Activated CD8-positive, alpha-beta memory T cell treated with anti-CD3 and anti-CD28 coated beads for 24 hours (primary cell): ENCODE measurements at places on chromosomes 5 and 9.

DNA sequence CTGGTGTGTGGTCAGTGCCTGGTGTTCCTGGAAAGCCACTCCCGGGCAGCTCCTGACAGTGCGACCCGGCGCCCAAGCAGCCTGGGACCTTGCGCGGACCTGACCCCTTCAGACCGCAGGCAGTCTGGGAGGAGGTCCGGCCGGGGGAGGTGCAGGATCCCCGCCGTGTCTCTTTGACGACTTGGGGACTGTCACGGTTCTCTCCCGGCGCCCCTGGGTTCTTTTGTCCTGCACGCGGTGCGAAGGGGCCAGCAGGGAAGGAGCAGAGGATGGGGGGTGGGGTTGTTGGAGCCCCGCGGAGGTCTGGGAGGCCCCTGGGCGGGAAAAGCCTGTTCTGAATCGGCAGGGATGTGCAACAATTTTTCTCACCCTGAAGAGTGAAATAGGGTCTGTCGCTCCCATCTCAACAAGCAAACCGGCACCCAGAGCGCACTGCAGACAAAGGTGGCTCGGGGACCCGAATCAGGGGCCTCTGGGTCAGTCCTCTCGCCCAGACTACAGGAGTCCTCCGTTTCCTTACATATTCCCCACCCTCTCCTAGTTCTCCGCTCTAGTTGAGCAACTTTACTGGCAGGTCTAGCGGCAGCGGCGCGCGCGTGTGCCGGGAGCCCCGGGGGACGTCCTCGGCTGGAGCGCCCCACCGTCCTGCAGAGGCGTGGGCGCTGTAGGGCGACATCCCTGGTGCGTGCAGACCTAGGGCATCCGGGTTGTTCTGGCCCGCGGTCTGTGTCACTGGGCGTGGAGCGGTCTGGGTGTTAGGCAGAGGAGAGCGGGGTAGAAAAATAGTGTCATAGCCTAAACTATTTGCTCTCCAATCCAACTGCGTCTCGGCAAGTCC is 1.2 kb downstream of the VCAN start:
- DNase-seq: peak; percentile 66

- DNase-seq: no peak
These were observed 1.9 kb downstream of the ENTPD8 start for GRCh38 chr9:137439158-137439714.

DNA sequence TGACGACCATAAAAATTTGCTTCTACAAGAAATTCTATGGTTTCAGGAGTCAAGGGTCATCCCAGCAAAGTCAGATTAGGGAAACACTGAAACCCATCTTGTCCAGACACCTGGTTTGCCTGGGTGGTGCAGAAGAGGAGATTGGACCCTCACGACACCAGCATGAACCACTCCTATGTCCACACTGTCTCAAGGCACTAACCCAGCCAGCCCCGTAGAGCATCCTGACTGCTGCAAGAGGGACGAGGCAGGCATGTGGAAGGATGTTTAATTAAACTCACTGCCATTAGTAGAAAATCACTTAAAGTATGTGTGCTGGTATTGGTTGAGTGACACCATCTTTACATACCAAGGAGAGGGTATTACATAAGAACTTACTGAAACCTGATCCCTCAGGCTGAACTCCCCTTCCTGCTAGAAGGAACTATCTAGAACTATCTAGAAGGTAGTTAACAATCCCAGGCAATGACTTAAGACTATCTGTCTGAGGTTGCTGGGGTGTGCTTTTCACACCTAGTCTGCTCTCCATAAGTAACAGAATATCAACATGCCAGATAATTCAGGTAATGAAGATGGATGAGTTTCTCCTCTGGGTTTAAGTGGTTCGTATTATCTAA is 93.6 kb downstream of the SEMA6A start:
- DNase-seq: no peak

DNA sequence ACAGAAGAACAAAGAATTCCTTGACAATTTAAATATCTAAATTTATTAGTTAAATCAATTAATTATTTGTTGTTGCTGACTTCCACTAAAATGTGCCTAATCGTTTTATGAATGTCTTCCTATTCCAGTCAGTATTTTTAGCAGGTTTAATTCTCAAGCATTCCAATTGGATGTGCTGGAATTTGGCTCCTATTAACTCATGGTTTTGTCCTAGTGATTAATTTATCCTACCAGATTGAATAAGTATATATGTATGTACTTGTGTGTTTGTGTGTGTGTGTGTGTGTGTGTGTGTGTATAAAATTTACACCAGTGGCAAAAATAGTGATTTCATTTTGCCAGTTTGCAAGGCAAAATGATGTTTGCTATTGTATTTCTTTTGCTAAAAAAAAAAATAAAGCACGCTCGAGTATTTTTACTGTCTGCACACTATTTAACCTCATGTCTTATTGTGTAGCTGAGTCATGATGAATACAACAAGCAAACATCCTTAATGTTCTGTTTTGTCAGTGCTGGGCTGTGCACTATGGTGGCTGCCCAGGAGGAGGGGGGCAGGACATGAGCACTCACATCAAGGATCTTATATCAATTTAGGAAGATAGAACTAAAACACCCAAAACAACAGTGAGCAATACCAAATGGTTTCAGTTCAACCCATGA is 375.5 kb downstream of the PDE4D start:
- no peak for DNase-seq

DNA sequence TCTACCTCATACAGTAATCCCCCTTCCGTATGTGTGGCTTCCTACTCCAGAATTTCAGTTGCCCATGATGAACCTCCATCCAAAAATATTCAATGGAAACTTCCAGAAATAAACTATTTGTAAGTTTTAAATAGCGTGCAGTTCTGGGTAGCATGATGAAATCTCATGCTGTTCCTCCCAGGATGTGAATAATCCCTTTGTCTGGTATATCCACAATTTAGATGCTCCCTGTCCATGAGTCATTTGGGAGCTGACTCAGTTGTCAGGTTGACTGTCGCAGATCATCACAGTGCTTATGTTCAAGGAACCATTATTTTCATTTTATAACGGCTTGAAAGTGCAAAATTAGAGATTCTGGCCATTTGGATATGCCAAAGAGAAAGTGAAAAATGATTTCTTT is 290.1 kb upstream of the CDH9 start:
- DNase-seq: no peak

GRCh38 chr5:81046041-81046440 is 85.9 kb downstream of the RASGRF2 start:
- DNase-seq: no peak

- DNase-seq: no peak
These were observed 43.3 kb upstream of the ALDOB start for GRCh38 chr9:101478906-101479305.

GRCh38 chr5:122322801-122323548 is 10.9 kb downstream of the SNCAIP start:
- DNase-seq: no peak

DNA sequence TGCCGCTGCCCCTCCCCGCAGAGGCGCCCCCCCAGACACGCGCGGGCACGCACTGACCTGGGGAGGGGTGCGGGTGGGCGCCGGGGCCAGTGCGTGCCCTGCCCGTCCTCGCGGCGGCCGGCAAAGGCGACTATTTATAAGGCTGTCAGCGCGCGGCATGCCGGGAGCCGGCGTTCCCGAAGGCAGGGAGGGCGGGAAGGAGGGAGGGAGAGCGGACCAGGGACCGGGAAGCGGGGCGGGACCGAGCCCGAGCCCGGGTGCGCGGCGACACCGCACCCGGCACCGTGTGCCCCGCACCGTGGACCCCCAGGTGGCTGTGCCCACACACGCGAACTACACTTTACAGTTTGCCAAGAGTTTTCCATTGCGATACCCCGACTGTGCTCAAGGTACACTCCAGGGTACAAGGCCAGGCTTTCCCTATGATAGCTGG is at the start of gene AK1:
TSS of gene AK1 (minus strand) at position 110 of the 433 bp plus-strand sequence. CDS start 3,058 bp downstream, outside the sequence.
- DNase-seq: no peak

GRCh38 chr5:78905084-78905938 is 79.8 kb downstream of the ARSB start:
- DNase-seq: no peak

DNA sequence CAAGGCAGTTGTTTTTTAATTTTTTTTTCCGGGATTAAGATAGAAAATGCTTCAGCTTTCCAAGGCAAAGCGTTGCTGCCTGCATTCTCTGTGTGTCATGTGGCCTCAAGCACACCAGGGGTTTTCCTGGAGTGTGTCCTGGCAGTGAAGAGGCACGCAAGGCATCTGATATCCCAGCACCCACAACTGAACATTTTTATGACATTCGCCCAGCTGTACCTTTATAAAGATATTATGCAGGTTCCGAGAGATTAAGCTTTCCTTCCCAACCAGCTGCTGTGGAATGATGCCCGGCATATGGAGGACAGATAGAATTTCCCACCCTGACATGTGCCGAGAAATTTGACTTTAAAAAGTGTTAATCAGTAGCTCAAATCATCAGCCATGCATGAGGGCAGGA is 205.6 kb downstream of the GADD45G start:
- no peak for DNase-seq

DNA sequence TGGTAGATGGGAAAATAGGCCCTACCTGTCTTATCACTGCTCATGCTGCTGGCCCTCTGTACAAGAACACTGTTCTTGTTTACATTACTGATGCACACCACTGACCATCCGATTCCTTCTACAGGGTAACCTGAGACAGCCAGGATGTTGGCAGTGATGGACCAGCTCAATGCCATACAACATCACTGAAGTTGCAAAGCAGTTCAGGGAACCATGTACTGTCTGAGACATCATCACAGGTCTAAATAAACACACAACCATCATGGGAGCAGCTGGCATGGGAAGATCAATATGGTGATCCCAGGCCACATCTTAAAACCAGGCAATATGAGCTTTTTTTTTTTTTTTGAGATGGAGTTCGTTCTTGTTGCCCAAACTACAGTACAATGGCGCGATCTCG is 59.0 kb downstream of the IARS1 start:
- no peak for DNase-seq

DNA sequence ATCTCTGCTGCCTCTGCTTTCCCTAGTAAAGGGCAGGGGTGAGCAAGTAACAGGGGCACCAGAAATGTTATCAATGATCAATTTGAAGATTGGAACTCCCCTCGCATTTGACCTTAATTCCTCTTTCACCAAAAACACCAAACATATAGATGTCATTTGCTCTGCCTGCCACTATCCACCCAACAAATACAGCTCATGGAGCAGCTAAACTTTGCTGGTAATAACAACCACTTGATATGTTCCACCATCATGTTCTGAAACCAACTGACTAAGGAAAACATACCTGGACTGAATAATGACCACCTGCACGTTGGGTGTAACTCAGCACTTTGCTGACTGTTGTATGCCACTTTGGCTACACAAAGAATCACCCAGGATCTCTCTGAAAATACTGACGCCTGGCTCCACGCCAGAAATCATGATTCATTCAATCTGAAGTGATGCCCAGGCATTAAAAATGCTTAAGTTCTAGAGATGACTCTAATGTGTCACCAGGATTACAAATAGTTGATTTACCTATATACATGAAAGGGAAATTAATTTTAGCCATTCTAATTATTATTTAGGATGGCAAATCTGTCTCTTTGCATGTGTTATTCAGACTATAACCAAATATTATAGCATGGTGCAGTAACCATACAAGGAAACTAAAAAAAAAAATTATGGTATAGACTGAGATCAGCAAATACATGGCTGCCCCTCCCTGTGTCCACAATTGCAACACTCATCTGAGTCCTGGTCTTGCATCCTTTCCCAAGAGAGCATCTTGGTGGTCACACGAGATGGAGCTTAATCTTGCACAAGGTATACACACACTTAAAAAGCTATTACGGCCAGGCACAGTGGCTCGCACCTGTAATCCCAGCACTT is 43.1 kb upstream of the TTC39B start:
- DNase-seq: no peak

DNA sequence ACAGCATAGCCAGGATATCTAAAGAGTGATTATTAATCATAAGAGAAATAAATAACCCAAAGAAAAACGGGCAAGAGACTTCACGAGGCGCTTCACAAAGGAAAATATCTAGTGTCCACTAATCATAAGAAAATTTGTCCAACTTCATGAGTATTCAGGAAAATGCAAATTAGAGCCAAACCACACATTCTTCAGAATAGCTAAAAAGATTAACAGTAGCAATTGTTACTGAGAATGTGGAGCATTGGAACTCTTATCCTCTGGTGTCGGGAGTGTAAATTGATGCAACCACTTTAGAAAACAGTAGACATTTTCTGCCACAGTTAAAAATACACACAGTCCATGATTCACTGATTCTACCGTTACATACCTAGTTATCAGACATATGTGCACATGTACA is 145.7 kb downstream of the CWC27 start:
- no peak for DNase-seq

- peak; percentile 62 for DNase-seq
These were observed 149.5 kb downstream of the C9orf152 start for GRCh38 chr9:110058304-110058953.

DNA sequence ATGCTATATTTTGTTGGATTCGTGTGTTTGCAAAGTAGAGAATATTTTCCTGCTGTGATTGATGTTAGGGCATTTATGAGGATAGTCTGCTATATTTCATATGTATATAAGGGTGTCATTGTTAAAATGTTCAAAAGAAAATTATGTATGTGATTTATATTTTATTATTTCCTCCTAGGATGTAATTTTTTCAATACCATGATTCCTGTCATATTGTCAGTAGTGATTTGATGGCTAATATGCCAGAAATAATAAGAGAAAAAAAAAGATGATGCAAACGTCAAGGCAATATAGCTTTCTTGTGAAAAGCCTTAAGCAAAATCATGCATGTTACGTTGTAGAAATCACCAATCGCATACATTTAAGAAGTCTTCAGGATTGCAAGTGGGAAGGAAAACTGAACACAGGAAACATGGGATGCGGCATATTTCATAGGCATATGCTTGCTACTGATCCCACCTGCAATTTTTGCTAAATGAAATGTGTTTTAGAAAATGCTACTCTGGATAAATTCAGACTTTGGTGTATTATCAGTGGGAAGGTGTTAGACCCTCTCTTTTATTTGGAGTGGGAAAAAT is 224.5 kb downstream of the MAST4 start:
- DNase-seq: no peak

DNA sequence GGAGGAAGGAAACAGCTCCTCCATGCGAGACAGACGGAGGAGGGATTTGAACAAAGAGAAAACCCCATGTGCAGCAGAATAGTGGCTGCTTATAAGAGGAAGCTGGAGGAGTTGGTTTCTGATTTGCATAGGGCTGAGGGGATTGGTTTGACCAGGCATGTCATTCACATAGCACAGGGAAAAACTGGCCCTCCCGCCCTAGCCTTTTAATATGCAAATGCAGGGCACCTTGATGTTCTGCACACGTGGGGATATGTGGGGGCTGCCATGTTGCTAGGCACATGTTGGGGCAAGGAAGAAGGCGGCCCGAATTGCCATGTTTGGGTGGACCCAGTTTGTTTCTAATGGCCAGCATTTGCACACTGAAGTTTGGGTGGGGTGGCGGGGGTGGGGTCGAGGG is 42.2 kb downstream of the OSMR start:
- DNase-seq: no peak

DNA sequence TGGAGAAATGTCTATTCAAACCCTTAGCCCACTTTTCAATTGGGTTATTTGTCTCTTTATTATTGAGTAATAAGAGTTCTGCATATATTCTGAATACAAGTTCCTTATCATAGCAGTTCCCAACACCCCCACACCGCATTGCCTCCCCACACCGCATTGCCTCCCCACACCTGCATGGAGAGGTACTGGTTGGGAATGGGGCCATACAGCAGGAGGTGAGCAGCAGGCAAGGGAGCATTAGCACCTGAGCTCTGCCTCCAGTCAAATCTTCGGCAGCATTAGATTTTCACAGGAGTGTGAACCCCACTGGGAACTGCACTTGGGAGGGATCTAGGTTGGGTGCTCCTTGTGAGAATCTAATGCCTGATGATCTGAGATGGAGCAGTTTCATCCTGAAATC is 10.6 kb upstream of the SAP30L start:
- DNase-seq: peak; percentile 19

- no peak for DNase-seq
These were observed 480.1 kb downstream of the CDH12 start for GRCh38 chr5:22372826-22373660.

- DNase-seq: no peak
These were observed 97.6 kb upstream of the GRHPR start for GRCh38 chr9:37324691-37325490.
